ENCODE measurements at places on chromosomes 11 and 22.

DNA sequence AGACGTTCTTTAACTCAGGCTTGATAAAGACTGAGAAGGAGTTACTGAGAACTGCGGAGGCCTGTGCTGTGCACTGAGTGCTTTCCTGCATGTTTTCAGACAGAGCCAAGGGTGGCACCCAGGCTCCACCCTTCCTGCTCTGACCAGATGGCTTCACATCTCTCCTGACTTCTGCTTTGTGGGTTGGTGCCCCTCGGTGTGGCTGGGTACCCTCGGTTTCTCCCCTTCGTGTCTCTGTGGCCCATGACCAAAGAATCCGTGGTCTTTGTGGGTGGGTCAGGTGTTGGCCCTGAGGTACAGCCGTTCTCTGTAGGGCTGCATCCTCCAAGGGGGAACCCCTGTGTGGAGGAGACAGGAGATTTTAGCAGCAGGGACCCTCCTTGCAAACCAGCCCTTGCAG, 34.3 kb downstream of the GRIK4 start:
- no peak for DNase-seq

DNA sequence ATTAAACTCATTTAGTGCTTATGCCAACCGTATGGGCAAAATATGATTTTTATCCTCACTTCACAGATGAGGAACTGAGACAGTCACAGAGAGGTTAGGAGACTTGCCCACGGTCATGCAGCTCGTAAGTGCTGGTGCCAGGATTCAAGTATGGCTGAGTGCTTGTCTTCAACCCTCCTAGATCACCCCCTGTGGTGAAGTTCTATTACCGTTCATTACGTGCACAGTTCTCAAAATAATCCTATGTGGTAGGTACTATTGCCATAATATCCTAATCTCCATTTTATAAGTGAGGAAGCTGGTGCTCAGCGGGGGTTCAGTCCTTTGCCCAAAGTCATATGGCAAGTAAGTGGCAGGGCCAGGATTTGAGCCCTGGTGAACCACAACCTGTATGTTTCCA, 1.5 kb downstream of the MIEF1 start:
- no peak for DNase-seq

DNA sequence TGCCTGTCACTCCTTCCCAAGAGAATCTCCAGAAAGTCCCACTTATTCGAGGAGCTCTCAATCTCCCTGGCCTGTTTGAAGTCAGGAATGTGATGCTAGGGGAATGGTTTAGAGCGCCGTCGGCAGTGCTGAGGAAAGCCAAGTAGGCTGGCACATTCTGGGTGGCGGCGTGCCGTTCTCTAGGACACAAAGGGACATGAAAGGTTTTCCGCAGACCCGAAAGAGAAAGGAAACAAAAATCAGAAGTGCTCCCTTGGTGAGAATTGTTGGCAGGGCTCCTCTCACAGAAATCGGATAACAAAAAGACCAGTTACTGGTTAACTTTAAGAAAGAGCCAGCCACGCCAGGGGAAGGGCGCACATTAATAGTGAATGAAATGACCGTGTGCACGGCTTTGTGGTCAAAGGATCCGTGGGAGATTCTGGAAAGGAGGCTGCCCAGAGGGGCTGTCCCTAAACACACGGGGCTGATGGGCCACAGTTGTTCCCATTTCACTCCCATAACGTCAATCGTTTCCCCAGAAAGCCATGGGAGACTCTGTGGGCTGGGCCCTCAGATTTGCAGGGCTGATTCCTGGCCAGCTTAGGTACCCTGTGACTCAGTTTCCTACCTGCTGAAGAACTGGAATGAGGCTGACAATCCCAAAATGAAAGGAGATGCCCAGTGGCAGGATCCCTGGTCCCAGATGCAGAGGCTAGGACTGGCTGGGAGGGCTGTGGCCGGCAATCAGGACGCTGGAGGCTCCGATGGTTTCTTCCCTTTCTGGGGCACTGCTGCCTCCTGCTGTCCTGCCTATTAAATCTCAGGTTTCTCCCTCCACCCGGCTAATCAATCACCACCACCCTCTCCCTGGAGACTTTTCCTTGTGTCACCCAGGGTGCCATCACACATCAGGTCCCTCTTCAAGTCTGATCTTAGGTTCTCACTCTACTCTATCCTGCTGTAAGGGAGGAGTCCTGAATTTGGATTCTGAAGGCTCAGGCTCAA, 82.3 kb downstream of the RCN1 start:
- DNase-seq: peak; percentile 77

- no peak for DNase-seq
These were observed 59.4 kb upstream of the TOP3B start for GRCh38 chr22:22042009-22042408.

DNA sequence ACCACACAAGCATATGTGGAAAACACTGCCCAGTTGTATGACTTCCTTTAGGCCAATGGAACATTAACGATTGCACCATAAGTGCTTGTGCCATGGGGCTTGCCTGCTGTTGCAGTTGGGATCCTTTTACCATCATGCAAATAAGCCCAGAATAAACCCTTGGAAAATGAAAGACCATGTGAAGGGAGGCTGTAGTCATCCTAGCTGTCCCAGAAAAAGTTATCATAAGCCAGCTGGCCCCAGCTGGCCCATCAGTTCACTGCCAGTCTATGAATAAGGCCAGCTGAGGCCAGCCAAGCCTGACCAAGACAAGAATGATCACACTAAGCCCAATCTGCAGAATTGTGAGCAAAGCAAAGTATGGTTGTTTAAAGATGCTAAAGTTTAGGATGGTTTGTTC, 253.9 kb upstream of the ARHGAP20 start:
- DNase-seq: no peak

- no peak for DNase-seq
These were observed 50.8 kb upstream of the SLC36A4 start for GRCh38 chr11:93248602-93249001.

Data from EL (cell line).